ENCODE measurements at places on chromosomes 12 and 14.

DNA sequence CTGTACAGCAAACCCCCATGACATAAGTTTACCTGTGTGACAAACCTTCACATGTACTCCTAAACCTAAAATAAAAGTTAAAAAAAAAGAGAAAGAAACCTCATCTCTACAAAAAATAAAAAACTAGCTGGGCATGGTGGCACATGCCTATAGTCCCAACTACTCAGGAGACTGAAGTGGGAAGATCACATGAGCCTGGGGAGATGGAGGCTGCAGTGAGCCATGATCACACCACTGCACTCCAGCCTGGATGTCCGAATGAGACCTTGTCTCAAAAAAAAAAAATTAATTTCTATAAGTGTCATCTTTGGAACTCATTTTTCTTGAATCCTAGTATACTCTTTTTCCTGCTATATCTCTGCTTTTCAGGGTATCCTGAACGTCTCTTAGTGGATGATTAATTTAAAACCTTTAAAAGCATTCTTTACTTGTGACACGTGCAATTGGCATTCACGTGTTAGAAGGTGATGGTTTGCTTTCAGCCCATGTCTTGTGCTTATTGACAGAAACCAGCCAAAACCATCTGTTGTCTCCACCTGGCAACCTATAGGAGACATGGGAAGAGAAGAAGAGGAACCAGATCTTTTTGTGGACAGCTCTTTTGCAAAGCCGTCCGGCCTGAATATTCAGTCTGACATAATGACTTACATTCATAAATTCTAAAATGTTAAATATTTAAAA lies 30.6 kb upstream of the PPFIBP1 start:
- DNase-seq: no peak

GRCh38 chr14:50612806-50613205 lies 52.9 kb downstream of the ATL1 start:
- DNase-seq: no peak

GRCh38 chr12:117679776-117680175 lies 289.0 kb downstream of the KSR2 start:
- DNase-seq: no peak

DNA sequence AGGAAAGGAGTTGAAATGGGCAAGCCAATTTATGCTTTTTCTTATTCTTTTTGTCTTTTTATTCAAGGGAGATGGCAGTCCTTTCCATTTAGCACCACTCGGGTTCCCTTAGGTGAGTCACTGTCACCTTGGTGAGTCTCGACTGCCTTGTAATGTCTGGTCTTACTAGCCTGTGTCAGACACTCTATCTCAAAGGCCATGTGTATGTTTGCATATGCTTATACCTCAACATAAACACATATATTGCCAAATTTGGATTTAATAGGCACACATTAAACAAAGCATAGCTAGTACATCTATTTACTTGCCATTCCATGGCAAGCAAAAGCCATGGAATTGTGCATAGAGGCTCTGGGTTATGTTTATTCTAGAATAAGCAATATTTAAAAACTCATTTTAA lies 624.9 kb upstream of the FOXG1 start:
- DNase-seq: no peak

- no peak for DNase-seq
These were observed 67.7 kb downstream of the GXYLT1 start for GRCh38 chr12:42076976-42077375.

DNA sequence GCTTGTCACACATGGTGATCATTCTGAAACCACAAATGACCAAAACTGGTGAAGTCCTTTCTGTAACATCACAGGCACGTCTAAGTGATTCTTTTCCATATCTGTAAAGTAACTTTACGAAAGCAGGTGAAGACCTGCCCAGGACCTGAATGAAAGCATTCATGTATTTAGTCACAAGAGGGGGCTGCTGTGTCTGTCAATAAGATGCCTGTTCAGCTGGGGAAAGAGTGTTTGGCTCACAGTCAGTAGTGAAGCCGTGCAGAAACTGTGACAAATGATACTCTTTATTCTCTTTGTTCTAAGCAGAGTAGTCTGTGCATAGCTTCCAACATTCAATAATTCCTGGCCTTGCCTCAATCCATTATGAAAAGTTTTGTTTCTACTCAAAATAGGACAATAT lies 373.5 kb upstream of the OR4E1 start:
- peak; percentile 6 for DNase-seq

DNA sequence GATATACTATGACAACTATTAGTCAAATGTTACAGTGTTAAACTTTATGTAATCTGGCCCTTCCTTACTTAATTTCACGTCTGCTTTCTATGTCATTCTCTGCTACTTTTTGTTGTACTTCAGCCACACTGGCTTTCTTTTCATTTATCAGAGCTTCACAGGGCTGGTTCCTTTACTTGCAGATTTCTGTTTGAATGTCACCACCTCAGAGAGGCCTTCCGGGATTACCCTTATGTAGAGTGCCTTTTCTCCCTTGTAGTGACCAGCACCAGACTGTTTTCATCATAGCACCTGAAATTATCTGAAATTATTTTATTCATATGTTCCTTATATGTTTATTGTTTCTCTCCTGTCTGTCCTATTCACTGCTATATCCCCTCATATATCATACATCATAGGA lies 75.4 kb downstream of the TAOK3 start:
- DNase-seq: no peak

- DNase-seq: no peak
These were observed 400 bp upstream of the PRIMA1 start for GRCh38 chr14:93788543-93789227.

- DNase-seq: no peak
These were observed 2.1 kb downstream of the PIANP start for GRCh38 chr12:6698352-6699046.

DNA sequence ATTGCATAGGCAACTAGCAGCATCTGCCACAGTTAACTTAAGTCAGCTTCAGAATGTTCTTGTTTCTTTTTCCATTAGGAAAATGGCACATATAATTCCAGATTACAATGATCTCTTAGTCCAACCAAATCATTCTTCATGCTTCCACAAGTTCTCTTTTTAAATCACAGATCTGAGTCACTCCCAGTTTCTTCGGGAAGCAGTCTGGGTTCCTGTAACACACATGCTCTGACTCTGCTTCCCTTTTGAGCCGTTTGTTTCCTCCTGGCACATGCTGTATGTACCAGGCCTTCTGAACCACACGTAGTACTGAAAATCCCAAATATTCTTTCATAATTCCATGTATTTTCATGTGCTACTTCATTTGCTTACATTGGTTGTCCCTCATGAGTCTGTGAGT lies 388.8 kb upstream of the PDE3A start:
- no peak for DNase-seq

DNA sequence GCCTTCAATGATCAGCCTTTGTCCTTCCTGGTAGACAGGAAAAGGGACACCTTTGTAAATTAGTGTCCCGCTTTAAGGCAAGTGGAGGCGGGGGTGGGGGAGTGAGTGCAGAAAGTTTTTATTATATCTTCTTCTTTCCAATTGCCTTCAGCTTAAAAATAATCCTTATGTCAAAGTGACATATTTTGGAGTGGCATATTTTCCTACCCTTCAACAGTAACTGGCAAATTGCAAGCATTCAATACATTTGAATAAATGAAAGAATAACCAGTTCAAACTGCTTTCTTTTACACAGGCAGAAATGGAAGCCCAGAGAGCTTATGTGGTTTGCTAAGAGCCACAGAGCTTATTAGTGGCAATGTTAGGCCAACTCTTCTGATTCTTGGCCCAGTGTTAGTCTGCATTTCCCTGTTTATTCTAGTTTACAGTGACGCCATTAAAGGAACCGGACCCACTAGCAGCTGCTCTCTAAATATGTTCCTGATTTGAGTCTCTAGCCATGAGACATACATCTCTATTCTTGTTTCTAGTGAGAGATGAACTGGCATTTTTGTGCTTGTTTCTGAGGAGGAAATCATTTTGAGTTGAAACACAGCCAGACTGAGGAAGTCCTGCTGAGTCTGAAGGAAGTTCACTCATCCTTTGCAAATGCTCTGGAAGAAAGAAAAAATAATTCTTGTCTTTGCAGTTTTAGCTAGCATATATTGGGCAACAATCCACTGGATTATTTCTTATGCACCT lies 468.7 kb downstream of the NOVA1 start:
- no peak for DNase-seq

- no peak for DNase-seq
These were observed 371.7 kb upstream of the KITLG start for GRCh38 chr12:88951860-88952561.

- no peak for DNase-seq
These were observed 9.8 kb downstream of the GPR68 start for GRCh38 chr14:91234791-91235114.

- no peak for DNase-seq
These were observed 1.7 kb upstream of the NKX2-8 start for GRCh38 chr14:36583893-36584811.

GRCh38 chr12:42315108-42315507 lies 10.8 kb downstream of the ZCRB1 start:
- DNase-seq: no peak

GRCh38 chr14:59254911-59255545 lies 66.6 kb downstream of the DAAM1 start:
- DNase-seq: no peak

DNA sequence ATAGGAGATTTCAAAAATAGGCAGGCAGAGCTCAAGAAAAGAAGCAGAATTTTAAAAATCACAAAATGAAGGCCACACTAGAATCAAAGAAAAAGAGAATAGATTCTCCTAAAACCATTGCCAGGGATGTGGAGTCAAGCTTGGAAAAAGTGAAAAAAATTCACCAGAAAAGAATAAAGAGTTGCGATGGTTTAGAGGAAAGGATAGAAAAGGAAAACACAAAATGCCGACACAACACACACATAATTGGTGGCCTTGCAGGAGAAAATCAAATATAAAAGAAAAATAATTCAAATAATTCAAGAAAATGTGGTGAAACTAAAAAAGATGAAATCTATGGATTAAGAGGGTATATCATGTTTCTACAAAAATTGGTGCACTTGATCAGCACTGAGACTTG lies 181.6 kb upstream of the C14orf180 start:
- DNase-seq: no peak

- no peak for DNase-seq
These were observed 47.0 kb upstream of the KCNH3 start for GRCh38 chr12:49491823-49492222.

DNA sequence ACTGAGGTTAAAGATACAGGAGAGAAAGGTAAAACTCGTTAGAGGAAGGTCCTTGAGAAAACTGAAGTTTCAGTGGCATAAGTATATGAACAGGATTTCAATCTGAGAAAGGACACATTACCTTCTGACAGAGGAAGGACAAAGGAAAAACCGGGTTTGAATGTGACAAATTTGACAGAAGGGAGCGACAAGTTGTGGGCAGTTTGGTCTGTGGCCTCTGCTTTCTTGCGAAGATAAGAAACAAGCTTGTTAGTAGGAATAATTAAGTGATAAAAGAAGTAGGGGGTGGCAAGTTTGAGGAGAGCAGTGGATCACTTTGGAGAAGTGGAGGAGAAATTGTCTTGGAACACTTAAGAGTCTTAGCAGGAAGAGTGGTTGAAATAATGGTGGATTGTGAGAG lies 5.1 kb downstream of the MON2 start:
- DNase-seq: no peak

- DNase-seq: no peak
These were observed 895.6 kb downstream of the SLC6A15 start for GRCh38 chr12:84016956-84017355.

DNA sequence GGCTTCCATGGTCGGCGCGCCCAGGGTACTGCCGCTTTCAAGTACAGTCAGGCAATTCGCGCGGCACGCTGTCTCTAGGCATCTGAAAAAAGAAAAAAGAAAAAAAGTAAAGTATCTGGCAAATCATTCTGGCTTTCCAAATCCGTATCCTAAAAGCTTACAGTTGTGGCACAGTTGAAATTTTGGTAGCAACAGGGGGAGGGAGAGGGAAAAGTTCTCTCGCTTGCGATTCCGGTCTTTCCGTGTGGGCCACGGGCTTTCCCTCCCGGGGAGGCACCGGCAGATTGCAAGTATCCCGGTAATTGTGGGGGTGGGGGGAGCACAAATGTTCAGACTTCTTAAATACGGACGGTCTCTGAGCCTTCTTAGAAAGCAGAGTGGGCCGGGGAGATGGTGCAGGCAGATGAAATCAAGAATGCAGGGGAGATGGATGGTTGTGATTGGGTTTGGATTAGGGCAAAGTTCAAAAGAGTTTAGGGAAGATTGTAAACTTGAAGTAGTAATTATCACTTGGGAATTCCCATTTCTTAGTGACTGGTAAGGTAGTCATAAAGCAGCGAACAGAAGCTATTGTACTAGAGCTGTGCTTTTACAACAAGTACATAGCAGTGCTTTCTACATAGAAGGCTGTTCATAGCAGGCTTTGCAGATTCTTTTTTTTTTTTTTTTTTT lies 1.2 kb downstream of the SOCS2 start:
- peak; percentile 23 for DNase-seq

GRCh38 chr12:5796171-5796958 lies 148.7 kb downstream of the ANO2 start:
- peak; percentile 21 for DNase-seq

- no peak for DNase-seq
These were observed 1.4 kb downstream of the TMBIM4 start for GRCh38 chr12:66168410-66168809.

GRCh38 chr14:47390831-47391504 lies 284.4 kb downstream of the MDGA2 start:
- DNase-seq: no peak

DNA sequence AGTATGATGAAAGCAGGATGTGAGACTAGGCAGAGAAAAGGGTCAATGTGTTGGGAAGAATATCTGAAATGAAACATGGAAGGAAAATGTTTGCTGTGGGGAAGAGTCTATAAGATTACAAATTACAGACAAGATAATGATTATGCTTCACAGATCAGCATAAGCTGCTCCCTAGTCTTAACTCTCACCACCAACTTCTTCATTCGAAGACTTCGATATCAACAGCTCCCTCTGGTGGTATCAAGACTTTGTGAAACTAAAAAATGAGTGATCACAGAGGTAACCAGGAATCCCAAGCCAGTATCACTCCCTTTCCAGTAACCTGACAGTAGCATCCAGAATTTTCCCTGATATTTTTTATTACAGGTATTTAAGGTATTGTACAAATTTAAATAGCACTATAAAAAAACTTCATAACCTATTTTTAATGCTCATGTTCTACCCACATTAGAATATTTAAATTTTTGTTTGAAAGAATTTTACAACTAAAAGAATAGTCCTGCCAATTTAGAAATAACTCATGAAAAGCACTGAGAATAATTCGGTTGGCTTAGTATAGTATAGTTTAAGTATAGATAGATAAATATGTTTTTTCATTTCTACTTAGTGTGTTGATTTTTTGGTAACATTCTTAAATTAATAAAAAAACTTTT lies 84.4 kb downstream of the C2CD5 start:
- DNase-seq: peak; percentile 29

DNA sequence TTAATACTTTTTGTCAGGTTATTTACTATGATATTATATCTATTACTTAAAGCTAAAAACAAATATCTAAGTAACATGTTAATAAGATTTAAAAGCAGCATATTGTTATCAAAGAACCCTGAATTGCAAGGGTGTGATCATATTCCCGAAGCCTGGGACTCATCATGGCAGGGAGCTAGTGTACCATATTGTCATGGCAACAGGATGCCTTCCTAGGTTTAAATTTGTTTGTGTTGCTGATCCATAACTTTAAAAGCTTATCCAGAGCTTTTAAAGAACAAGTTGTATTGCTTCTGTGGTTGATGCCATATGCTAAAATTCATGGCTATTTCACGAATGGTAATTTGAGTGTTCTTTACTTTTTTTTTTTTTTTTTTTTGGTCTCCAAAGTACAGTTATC lies 500.5 kb downstream of the NAV3 start:
- DNase-seq: no peak

Measured in stimulated activated naive CD4-positive, alpha-beta T cell (primary cell).